Esophagus squamous epithelium (tissue), 5 donors: ENCODE measurements at places on chromosomes 12 and 14.

DNA sequence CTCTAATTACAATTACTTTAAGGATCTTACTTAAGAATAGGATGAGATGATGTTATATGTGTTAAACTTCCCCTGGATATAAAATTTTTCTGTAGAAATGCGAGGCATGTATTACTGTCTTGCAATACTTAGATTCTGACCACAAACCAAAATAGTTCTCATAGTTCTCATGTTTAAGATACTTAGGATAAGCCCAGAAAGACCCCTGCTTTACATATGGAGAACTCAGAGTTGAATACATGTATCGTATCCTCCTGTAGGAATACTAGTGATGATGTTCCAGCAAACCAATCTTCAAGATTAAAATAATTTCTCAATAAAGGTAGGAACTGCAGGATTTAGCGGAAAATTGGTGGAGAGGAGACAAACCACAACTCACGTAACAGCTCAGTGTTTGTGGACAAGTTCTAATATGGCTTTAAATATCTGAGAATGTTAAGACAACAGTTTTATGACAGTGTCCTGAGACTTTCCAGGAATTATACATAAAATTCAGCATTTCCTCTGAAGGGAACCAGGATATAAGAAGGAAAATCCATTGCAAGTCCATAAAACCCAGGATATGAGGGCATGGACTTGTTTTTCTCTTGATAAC, 114.7 kb upstream of the CRY1 start:
- DNase-seq, result no peak

DNA sequence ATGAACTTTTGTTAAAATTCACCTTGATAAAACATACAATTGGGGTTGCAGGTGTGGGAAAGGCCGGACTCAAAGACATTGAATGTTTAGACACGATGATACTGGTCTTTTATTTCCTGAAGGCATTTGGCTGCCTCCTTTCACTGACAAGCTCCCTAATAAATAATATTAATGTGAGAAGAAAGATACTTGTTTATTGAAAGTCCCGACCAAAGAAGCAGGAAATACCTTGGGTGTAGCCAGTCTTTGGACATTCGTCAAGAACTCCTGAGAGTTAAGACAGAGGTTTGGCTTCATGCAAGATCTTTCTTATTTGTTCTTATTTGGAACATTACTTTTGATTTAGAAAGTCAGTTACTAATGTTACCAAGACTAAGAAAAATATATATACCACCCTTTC, 1133.8 kb upstream of the SEL1L start:
- DNase-seq, result no peak

DNA sequence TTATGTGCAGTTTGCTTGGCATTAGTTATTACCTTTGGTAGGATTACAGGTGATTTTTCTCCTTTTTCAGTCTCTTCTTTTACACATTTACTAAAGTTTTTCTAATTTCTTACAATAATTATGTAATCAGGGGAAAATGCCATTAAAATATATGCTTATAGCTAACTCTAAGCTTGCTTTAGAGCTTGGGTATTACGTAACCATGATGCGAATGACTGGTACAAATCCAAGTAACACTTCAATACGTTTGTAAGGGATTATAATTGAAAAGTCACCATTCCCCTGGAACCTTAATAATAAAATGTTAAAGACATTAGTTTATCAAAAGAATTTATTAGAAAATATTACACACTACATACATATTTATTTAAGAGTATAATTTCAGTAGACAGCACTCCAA, 71.6 kb downstream of the SCAF11 start:
- DNase-seq, result no peak

- DNase-seq, result no peak
Observed at GRCh38 chr12:3084742-3085141, 7.6 kb downstream of the TSPAN9 start.

DNA sequence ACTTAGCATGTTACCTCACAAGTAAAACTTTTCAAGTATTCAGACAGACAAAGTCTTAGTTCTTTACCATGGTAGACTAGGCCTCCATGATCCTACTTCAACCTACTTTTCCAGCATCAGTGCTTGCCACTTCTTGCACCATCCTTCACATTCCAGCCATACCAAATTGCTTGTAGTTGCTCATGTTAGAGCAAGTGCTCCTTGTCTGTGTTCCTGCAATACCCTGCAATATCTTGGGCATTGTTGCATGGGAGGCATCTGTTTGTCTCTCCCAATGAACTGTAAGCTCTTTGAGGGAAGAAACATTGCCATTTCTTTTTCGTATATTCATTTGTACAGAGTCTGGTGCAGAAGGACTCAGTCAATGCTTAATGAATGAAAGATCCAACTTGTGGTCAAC, 78.0 kb downstream of the SRGAP1 start:
- DNase-seq, result no peak

DNA sequence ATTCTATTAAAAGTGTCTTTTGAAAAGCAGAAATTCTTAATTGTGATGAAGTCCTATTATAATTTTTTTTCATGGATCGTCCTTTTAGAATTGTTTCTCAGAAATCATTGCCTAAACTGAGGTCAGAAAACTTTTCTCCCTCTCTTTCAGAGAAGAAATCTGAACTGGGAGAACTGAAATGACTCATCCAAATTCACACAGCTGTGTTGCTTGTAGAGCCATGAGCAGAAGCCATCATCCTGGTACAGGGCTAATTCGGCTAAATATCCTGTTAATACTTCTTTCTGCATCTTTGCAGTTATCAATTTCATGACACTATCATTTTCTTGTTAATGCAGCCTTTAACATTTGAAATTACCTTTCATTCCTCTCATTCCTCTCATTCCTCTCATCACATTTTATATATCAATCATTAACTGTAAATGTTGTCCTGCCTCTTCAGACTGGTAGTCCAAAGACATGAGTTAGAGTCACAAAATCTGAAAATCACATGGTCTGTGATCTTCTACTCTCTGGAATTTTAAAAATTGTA, 15.5 kb downstream of the SLC15A5 start:
- no peak for DNase-seq

GRCh38 chr12:66598079-66598478, 80.8 kb downstream of the GRIP1 start:
- DNase-seq, result no peak

- no peak for DNase-seq
Observed at GRCh38 chr14:35355981-35356841, 48.3 kb downstream of the NFKBIA start.
